ENCODE measurements at places on chromosomes 2 and 18.

GRCh38 chr2:195538937-195539336 is 118.1 kb upstream of the SLC39A10 start:
- no peak for DNase-seq

DNA sequence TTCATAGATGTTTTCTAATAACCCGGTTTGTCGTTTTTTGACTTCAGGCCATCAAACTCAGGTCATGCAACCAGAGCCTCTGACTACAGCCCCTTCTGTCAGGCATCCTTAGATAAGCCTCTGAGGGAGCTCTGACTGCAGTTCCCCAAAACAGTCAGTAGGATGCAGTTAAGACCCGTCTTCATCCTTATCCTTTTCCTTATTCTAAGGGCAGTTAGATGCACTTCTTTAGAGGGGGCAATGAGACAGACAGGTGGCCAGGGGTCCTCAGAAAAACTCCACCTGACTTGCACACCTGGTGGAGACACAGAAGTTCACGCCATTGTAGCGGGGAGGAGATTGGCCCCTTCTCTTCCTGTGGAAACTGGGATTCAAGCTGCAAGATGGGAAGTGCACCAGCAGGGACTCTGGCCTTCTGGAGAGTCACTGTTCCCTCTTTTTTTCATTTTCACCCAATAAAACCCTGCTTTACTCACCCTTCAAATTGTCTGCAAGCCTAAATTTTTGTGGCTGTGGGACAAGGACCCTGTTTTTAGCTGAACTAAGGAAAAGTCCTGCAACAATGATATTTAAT is 104.8 kb upstream of the TFPI start:
- no peak for DNase-seq

- no peak for DNase-seq
Measured at GRCh38 chr2:119293254-119293653, 69.6 kb downstream of the STEAP3 start.

DNA sequence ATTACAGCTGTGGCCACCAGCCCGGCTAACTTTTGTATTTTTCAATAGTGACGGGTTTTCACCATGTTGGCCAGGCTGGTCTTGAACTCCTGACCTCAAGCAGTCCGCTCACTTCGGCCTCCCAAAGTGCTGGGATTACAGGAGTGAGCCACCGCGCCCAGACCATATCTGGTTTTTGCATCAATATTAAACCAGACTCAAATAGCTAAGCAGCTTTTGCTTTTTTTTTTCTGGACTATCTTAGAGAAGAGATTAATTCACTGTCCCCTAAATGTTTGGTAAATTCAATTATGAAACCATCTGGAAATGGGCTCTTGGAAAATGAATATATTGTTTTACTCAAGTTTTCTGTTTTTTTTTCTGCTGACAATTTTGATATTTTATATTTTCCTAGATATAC is 183.7 kb downstream of the DOK6 start:
- DNase-seq = peak; percentile 33

- no peak for DNase-seq
Measured at GRCh38 chr2:41313082-41313481, 734.7 kb upstream of the PKDCC start.

DNA sequence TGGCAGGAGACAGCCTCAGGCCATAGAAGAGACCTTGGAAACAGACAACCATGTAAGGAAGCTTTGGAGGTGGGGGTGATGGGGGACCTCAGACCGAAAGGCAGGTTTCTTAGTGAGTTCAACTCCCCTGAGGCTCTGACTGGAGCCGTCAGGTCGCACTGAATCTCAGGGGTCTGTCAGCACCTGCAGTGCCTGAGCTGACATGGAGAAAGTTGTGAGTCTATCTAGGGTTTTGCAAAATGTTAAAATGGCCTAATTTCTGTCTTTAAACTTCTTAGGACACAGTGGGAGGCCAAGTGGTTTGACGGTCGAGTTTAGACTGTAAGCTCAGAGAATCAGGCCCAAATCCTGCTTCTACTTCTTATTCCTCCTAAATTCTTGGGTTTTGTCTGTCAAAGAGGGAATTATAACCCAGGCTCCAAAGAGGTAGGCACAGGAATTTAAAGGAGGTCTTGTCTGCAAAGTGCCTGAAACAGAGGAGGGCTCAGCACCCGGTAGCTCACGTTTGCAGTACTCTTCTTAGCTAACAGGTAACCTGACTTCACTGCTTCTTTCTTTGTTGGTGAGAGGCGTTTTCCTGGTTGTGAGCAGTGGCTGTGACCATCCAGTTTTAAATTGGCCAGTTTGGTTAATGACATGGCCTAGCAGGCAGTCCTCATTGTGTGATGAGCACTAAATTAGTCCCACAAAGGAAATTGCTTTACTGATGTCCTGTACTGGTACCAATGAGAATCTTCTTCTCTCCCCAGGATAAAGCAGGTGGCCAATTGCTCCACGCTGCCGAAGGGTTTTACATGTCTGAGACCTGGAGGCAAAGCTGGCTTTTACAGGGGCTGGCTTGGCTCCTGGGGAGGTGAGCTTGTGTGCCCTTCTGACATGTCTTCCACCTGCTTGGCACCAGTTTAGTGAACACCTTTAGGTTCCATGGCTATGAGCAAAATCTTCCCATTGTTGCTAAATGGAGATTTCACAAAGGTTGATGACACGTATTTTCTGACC is 95.7 kb downstream of the MYCN start:
- peak; percentile 99 for DNase-seq

DNA sequence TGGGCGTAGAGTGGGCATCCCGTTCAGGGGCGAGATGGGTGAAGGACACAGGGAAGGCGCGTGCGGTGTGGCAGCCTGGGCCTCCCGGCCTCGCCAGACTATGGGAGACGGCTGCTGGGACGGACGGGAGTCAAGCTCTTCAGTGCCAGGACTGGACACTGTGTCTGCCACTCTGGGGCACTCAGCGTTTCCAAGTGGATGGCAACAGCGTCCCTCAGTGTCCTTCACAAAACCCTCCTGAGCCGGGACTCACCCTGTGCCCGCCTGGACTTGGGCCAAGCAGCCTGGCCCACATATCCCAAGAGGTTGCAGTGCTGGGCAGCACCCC is 16.3 kb upstream of the BOK start:
- no peak for DNase-seq

DNA sequence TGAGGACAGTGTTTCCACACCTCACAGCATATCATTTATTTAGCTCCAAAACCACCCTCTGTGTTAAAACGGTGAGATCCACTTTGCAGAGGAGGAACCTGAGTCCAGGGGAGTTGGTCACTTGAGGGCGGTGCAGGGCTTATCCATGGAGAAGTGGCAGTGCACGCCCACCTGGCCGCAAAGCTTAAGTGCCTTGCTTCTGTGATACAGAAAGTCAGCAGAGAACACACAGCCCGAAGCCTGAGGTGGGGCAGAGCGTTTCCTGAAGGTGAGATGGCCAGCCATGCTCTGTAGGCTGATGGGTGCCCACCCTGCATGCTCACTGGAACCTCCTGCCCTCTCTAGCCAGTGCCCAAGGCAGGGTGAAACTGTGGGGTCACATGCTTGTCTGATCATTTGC is 87.3 kb downstream of the SH3RF3 start:
- DNase-seq = no peak

DNA sequence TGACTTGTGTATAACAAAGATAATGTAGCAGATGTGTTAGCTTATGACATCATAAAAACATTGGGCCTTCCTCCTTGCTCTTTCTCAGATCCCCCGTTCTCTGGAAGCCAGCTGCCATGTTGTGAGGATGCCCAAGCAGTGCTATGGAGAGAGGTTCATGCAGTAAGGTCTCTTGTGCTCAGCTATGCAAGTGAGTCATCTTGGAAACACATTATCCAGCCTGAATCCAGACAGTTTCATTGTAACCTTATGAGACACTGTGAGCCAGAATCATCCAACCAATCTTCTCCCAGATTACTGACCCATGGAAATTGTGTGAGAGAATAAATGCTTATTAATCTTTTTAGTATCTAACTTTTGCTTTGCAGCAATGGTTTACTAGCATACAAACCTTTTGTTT is 60.8 kb downstream of the ST6GAL2 start:
- no peak for DNase-seq

- DNase-seq = no peak
Measured at GRCh38 chr2:190343089-190343535, 277 bp upstream of the INPP1 start.

- no peak for DNase-seq
Measured at GRCh38 chr2:135948642-135949355, 36.6 kb downstream of the DARS1 start.

- no peak for DNase-seq
Measured at GRCh38 chr2:6535572-6535971, 330.1 kb downstream of the CMPK2 start.

DNA sequence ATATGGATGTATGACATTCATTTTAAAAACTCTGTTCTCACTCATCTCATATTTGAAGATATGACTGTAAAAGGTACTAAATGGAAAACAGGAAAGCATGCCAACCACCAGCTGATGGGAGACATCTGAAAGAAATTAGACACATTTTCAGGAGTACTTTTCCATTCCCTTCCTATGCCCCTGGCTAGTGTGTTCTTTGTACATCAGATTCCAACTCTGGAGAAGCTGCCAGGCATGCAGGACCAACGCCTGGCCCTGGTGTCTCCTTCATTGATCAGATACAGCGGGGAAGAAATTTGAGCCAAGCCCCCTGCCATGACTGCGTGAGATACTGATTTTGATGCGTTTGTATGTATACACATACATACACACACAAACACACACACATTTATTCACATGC is 599.0 kb upstream of the SYT4 start:
- peak; percentile 60 for DNase-seq

DNA sequence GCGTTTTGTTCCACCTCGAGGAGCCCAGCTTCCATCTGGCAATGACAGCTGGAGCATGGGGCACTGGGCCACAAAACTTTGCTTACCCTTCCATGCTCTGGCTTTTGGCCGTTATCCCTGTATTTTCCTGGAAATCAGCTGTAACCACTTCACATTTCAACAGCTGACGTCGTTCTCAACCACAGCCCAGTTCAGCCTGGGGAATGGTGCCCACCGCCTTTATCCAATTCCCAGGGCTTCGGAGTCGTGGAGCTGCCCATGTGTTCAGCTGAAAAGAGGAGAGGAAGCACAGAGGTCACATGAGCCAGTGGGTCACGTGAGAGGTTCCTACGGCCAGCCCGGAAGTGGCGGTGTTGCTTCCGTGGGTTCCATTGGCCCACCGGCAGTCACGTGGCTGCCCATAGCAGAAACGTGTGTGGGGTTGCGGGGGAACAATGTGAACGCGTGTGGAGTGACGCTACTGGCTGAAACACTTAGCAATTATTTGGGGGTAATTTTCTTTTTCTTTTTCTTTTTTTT is 16.7 kb upstream of the EDAR start:
- no peak for DNase-seq

- no peak for DNase-seq
Measured at GRCh38 chr18:23793985-23794867, 105.0 kb downstream of the LAMA3 start.

DNA sequence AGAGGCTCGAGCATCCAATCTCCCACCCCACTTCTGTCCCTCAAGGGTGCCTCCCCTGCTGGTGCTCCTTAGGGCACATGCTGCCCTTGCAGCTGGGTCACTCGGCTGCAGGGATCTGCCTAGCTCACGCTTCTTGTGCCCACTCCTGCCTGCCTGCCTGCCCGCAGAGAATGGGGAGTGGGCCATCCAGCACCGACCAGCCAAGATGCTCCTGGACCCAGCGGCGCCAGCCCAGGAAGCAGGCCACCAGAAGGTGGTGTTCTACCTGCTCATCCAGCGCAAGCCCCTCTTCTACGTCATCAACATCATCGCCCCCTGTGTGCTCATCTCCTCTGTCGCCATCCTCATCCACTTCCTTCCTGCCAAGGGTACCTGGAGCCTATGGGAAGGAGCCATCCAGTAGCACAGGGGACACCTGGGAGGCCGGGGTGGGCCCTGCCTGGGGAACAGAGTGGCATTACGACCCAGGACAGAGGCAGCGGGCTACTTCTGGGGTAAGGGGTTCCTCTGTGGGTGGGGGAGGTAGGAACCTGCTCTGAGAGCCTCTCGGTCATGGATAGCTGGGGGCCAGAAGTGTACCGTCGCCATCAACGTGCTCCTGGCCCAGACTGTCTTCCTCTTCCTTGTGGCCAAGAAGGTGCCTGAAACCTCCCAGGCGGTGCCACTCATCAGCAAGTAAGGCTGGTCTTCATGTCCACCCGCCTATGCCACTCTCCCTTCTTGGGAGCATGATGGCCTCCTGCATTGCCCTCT is 3.4 kb downstream of the CHRNG start:
- DNase-seq = no peak

GRCh38 chr2:51387235-51387634 is 355.3 kb upstream of the NRXN1 start:
- DNase-seq = no peak

DNA sequence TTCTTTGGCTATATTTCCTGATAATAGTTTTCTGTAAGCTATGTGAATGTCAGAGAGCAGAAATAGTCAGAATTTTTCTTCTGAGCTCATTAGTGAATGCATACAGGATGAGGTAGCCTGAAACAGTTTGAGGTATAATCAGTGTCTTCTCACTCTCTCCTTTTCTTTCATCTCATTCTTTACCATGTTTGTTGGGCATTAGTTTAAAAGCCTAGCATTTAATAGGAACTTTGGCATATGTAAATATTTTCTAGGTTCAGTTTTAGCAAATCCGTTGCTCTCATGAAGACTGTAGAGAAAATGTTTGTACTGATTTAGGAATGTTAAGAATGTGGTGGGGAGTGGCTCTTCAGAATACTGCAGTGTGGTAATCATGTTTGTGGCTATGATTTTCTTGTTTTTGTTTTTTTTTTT is 119.4 kb downstream of the PARD3B start:
- no peak for DNase-seq

DNA sequence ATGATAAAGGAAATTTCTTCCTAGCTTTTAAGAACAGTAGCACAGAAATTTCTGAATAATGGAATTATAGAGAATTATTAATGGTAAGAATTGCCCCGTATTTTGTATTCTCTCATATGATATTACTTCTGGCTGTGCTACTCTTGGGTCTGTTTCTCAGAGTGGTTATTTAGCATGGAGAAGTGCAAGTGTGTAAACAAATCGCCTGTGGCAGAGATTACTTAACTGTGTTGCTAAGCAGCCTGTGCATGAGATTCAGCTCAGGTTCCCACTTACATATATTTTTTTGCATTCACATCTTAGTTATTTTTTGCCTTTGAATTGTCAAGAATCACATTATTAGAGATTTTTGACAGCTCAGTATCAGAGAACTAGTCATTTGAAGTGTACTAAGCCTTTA is 80.1 kb upstream of the NFATC1 start:
- DNase-seq = no peak

DNA sequence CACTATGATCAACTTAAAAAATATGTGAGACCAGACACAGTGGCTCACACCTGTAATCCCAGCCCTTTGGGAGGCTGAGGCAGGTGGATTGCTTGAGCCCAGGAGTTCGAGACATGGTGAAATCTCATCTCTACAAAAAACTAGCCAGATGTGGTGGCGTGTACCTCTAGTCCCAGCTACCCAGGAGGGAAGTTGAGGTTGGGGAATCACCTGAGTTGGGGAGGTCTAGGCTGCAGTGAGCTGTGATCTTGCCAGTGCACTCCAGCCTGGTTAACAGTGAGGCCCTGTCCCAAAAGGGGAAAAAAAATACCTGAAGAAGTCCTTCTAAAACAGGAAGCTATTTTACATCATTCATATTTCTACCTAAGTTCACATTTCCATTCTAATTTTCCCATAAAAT is 144.0 kb downstream of the EML6 start:
- DNase-seq = no peak

Data from BE2C (cell line).